ENCODE measurements at places on chromosomes 4 and X.

DNA sequence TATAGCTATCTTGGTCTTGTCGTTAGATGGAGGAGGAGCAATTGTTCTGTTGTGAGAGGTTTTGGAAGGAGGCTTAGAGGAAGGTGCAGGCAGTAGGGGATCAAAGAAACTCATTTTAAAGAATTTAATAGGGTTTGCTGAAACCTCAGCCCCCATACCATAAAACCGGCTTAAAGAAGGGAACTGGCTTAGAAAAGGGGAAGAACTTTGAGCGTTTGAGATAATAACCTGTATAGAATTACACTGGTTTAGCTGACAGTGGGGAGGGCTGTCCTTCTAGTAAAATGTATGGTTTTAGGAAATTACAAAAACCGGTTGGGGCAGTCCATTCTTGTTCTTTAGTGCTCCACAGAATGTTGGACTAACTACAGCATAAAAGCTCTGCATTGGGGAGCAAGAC, 128.1 kb downstream of the KDM6A start:
- no peak for DNase-seq

DNA sequence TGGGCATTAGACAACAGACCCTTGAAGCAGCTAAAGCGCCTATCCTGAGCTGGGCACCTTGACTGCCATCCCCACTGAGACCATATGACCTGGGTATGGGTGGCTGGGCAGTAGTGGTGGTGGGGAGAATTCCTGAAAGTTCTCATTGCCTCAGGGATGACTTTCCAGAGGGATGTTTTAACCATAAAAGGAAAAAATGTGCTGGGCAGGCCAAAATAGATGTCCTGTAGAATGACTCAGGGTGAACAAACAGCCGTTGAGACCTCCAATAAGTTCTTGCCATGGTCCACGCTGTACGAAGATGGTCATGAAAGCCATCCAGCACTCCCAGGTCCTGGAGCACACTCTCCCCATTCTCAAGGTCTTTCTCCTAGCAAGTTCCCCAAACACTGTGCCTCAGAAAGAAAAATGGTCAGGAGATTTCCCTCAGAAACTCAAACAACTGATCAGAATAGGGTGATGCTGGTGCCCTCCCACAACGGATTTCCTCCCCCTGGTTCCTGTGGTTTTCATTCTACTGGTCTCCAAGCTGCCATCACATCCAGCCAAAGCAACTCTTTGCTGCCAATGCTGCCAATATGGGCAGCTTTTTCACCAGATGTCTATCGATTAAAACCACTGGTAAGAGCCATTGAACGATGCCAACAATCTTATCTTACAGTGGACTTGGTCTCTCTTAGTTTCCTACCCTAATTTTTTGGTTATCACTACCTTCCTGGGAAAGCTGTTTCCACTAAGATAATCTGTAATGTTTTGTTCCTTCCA, 11.2 kb downstream of the CDKN2AIP start:
- no peak for DNase-seq

DNA sequence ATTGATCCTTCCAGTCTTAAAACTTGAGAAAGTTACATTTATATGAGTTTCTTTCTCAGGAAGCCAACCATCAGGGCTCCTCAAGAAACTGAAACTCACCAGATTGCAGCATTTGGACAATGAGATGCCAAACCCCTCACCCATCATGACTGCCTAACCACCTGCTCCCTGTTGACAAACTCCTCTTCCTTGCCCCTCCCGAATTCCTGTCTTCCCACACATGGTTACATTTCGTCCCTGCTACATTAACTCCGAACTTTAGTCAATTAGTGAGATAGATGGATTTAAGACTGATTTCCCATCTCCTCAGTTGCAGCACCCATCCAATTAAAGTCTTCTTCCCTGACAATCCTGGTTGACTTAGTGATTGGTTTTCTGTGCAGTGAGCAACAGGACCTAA, 118.7 kb downstream of the ZNF330 start:
- DNase-seq: no peak

- DNase-seq: no peak
Observed at GRCh38 chr4:95186666-95187065, 362.1 kb downstream of the UNC5C start.

GRCh38 chrX:15946783-15947580, 92.4 kb upstream of the AP1S2 start:
- no peak for DNase-seq

DNA sequence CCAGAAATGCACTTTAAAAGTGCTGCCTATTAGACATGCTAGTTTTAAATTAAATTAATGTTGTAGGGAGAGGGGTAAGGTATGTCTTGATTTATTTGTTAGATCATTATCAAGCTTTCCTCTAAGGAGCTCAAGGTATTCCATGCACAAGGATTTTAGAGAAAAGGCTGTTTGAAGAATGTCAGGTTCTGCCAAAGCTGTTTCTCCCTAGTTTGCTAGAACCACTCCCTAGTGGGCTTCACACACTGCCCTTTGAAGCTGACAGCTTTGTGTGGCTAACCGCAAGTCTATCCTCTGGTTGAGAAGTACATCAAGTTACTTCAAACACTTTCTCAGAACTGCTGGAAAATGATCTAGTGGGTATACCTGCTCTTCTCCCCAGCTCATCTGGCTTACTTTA, 32.3 kb downstream of the RASL11B start:
- DNase-seq: no peak

GRCh38 chrX:41127477-41128192, 42.4 kb downstream of the USP9X start:
- no peak for DNase-seq

DNA sequence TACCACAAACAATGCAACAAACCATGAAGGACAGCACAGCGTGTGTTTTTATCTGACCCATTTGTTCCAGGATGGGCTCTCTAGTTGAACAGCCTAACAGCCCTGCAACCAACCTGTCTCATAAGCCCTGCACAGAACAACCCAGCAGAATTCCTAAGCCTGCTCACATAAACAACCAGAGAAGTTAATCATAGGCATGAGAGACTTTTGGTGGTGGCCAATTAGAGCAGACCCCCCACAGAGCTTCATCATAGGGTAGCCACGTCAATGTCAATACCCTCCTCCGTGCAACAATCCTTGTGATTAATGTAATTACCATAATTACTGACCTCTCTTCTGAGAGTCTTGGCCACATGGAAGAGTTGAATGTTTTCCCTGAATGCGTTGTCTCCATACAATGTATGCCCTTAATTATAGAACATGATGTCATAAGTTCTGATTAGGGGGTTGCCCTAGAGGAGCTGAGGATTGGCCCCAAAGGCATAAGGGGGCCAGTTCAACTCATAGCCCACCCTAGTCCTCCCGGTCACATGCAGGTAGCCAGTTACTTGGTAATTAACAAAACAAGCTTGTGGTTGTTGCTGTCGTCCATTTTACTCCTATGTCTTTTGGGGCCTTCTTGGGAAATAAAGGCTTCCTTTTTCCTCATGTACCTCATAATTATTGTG, 92.7 kb downstream of the SYNPO2 start:
- DNase-seq: no peak

- no peak for DNase-seq
Observed at GRCh38 chr4:155615081-155615887, 51.4 kb upstream of the GUCY1A1 start.

- DNase-seq: no peak
Observed at GRCh38 chr4:181959121-181959520, 284.1 kb upstream of the TENM3 start.

GRCh38 chrX:29531336-29531735, 684.0 kb upstream of the MAGEB2 start:
- DNase-seq: no peak

DNA sequence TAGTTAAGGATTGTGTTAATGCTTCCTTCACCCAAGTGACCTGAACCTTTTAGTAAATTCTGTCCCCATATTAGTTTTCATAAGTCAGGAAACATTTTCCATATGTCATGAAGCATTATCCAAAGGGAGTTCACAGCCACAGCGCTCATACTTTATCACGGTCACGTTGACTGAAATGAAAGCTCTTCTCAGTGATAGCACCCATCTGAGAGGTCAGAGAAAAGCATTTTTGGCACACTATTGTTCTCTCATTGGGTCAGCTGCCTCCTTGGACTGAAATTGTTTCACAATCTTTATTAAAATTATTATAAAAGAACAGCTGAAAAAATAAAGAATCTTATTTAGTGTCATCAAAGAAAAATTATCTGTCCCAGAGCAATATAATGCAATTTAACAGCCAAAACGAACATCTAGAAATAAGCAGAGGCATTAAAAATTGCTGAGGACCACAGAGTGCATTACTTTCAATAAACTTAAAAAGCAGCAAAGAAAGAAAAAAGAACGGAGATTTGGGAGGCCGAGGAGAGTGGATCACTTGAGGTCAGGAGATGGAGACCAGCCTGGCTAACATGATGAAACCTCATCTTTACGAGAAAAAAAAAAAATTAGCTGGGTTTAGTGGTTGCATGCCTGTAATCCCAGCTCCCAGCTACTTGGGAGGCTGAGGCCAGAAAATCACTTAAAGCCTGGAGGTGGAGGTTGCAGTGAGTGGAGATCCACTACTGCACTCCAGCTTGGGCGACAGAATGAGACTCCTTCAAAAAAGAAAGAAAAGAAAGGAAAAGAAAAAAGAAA, 680.8 kb upstream of the FAM241A start:
- DNase-seq: no peak

GRCh38 chr4:72900952-72901351, 168.6 kb downstream of the COX18 start:
- no peak for DNase-seq

- DNase-seq: no peak
Observed at GRCh38 chr4:186829740-186830449, 106.2 kb upstream of the FAT1 start.

DNA sequence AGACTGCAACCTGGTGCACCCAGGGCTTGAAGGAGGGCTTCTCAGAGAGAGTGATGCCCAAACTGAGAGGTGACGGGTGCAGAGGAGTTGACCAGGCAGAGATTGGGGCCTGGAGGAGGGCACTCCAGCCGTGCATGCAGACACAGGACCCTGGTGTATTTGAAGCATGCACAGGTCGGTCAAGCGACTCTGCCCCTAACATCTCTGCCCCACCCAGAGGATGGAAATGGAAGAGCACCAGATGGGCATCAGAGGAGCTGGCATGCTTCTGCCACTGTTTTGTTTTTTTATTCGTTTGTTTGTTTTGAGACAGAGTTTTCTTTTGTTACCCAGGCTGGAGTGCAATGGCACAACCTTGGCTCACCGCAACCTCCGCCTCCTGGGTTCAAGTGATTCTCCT, 320.9 kb downstream of the EVC2 start:
- no peak for DNase-seq

DNA sequence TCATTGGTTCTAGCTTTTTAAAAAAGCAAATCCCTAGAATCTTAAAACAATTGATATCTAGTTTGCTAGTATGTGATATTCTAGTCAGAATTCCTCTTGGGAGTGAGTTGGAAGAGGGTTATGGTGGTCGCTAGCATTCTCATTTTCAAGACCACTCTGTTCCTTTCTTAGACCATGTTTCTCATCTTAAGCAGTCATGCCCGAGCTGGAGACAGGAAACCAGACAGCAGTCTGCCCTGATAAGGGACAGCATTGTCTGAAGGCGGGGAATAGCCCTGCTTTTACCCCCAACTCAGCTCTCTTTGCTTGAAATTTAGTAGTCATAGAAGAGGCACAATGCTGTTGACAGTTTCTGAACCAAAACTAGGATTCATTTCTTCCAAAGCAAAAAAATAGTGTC, 5.2 kb downstream of the KLF3 start:
- DNase-seq: no peak

GRCh38 chr4:23291139-23291538, 598.4 kb downstream of the GBA3 start:
- no peak for DNase-seq

- no peak for DNase-seq
Observed at GRCh38 chr4:155489271-155489670, 112.5 kb upstream of the MAP9 start.

DNA sequence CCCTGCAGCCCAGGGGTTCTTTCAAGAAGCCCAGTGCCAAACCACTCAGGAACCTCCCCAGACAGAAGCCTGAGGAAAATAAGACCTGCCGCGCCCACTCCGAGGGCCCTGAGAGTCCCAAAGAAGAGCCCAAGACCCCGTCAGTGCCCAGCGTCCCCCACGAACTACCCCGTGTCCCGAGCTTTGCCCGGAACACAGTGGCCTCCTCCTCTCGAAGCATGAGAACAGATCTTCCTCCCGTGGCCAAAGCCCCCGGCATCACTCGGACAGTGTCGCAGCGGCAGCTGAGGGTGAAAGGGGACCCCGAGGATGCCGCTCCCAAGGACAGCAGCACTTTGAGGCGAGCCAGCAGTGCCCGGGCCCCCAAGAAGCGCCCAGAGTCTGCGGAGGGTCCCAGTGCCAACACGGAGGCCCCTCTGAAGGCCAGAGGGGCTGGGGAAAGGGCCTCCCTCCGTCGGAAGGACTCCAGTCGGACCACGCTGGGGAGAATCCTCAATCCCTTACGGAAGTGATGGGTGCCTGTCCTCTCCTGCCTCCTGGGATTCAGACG, 40.2 kb downstream of the FHDC1 start:
- DNase-seq: no peak

DNA sequence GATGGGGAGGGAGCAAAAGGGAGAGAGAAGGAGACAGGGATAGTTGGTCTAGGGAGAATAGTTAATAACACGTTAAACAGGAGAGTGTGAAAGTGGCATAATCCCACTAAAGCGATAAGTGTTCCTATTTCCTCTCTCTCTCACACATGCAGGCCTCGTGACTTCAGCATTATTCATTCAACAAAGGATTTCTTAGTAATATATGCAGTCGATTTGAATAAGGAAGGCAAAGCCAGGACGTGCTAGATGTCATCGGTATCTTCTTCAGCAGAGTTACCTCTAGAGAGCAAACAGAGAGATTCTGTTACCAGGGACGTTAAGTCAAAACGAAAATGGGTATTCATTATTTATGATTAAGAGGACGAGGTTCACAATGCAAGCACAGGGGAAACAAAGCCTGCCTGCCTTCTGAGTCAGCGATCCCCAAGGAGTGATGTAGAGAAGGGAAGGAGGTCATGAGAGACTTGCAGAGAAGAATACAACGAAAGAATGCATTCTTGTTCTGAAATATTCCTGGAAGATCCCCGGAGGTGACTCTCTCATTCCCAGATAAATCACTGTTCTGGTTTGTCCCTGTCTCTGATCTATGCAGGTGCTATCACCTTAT, 1048.4 kb downstream of the NLGN4X start:
- DNase-seq: no peak

DNA sequence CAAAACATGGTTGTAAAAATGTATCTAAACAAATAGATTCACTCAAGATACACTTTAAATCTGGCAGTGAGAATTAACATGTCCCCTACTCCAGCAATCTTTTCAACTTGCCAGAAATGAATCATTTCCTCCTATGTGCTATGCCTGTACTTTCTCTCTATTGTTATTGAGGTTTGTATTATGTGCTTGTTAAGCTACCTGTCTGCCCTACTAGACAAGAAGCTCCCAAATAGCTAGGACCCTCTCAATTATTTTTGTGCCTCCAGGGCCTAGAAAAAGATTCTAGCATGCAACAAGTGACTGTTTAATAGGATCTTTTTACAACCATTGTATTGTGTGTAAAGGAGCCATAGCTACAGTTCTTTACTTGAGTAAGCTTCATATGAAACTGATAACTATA, 3.5 kb upstream of the SAP30 start:
- DNase-seq: no peak

GRCh38 chrX:44470816-44471215, 71.8 kb downstream of the FUNDC1 start:
- DNase-seq: no peak

- DNase-seq: no peak
Observed at GRCh38 chr4:174856926-174857800, 28.1 kb upstream of the GLRA3 start.

- DNase-seq: peak; percentile 79
Observed at GRCh38 chr4:128574706-128575105, 234.8 kb upstream of the JADE1 start.

- DNase-seq: no peak
Observed at GRCh38 chr4:176422511-176422910, 102.7 kb downstream of the SPCS3 start.
